Activated T-helper 2 cell treated with anti-CD3 and anti-CD28 coated beads, Interferon-gamma antibody, Interleukin-2, Interleukin-4, amounts not matched to agents 10 μg/mL and 5 μg/mL and 100 μg/mL, durations not matched to agents 14 hours and 24 hours and 36 hours (primary cell): ENCODE measurements at places on chromosomes 4 and X. TPM values are rescaled to one million over a fixed set of nuclear protein-coding genes. Genes with fewer than 3 reads are reported as not detected.
A peak's percentile ranks its signal among the peaks of the same experiment; 100 is the strongest.

Gene GAGE13
- not detected in 2 replicates for total RNA-seq

DNA sequence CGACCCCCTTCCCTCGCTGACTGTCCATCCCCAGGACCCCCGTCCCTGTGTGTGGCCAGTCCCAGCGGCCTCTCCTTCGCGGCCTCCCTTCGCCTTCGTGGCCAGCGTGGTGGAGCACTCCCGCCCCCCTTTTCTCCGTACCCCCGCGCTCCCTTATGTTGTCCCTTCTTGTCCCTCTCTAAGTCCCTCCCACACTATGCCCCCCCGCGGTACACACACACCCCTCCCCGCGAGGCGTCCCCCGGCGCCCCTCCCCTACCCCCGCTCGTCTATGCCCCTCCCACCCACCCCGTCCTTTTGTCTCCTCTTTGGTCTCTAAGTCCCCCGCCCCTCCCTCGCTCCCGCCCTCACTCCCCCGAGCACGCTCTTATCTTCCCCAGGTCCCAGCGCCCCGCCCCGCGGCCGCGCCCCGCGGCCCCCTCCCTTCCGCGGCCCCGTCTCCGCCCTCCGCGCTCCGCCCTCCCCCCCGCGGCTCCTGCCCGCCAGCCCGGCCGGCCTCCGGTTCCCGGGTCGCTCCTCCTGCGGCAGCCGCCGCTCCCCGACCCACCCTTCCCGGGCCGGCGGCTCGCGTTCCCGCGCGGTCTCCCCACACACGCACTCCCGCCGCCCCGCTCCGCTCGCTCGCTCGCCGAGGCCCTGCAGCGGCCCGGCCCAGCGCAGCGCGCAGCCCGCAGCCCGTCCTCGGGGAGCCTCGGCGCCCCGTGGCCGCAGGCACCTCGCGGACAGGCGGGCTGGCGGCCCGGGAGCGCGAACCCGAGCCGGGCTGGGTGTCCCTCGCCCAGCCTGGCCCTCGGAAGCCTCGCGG is 26.3 kb downstream of the UTP14A start:
- H3K4me3 ChIP-seq, result peak overlapping the region; percentile 72
- peaks cover 3% of the 10 kb centered on the region for H3K4me1 ChIP-seq
- DNase-seq, result peak; percentile 68
- peak overlapping the region; percentile 33 for H3K27ac ChIP-seq

DNA sequence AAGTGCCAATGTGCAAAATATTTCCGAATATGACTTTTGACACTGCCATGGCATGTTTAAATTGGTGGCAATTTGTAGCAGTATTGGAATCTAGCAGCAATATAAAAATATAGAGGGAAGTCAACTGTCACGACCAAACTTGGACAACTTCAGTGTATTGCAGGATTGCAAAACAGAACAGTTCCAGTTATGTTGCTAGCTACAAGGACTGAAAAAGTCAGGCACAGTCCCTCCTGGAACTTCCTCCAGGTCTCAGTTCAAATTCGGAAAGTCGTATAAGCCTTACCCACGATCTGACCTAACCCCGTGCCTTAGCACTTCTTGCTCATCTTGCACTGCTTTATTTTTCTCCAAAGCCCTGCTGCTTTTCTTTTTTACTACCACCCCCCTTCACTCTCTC is 390.0 kb upstream of the GALNT7 start:
- no peaks in the 10 kb centered on the region for H3K27me3 ChIP-seq
- no peaks in the 10 kb centered on the region for H3K36me3 ChIP-seq
- no peak overlapping the region for H3K27ac ChIP-seq
- no peak overlapping the region for H3K4me3 ChIP-seq

GRCh38 chrX:70907900-70908299 is 611 bp downstream of the TEX11 start:
- H3K27me3 ChIP-seq, result no peaks in the 10 kb centered on the region
- no peaks in the 10 kb centered on the region for H3K36me3 ChIP-seq
- H3K4me3 ChIP-seq, result no peak overlapping the region
- DNase-seq, result no peak
- H3K4me1 ChIP-seq, result no peaks in the 10 kb centered on the region

DNA sequence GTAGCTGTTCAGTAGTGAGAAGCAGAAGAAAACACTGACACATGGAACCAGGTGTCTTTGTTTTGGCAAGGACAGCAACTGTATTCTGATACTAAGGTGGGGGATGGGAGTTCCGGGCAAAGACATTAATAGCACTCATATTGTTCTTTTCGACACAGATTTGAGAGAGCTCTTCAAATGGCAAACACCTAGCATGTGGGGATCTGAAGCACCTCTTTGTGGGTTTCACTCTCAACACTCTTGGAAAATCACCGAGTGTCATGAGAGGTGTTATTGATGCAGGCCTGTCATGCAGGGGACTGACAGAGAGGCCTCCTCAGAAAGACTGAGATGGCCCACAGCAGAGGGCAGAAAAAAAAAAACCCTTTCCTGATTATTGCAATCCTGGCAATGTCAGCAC is 228.4 kb upstream of the VCX start:
- H3K27ac ChIP-seq, result no peak overlapping the region
- H3K27me3 ChIP-seq, result no peaks in the 10 kb centered on the region
- H3K4me3 ChIP-seq, result no peak overlapping the region
- H3K4me1 ChIP-seq, result no peaks in the 10 kb centered on the region
- DNase-seq, result no peak

DNA sequence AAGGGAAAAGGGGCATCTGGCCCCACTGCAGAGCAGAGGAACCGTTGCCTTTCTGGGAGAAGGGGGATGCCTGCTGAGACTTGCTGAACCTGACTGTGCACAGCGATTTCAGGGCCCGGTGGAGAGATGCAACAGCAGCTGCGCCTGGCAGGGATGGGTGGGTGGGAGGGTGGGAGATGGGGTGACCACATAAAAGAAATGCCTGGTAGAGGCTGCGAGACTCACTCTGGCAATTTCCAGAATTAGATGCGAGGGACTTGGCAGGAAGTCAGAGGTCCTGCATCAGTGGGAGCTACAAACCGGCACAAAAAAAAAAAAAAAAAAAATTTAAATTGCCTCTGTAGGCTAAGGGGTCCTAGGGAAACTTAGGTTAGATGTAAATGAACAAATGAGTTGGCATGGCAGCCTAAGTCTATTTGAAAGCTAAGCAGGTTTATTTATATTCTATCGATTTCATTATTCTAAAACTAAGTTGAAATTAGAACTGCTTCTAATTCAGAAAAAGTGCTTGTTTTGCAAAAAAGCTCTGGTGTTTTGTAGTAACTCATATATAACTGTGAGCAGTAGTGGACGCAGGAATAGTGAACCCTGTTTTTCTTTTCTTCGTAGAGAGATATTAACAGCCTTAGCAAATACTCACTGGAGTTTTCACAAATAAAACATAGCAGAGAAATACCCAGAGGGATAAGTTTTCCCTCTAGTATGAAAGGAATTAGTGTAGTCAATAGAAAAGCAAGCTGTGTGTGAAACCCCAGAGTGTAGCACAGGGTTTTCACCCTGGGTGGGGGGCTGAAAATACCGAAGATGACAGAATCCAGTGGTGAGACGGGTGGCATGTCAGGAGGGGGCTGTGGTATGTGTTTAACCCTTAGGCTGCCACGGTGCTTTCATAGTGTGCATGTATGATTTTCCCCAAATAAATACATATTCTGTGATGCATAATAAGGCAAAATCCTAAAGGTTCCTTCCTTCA is 130.1 kb downstream of the EGF start:
- H3K4me3 ChIP-seq, result no peak overlapping the region
- no peak overlapping the region for H3K27ac ChIP-seq
- H3K4me1 ChIP-seq, result peaks cover 2% of the 10 kb centered on the region
- H3K36me3 ChIP-seq, result no peaks in the 10 kb centered on the region
- H3K27me3 ChIP-seq, result peaks cover 21% of the 10 kb centered on the region
- no peak for DNase-seq

Gene OPN1MW2
- total RNA-seq, result not detected in 2 replicates

DNA sequence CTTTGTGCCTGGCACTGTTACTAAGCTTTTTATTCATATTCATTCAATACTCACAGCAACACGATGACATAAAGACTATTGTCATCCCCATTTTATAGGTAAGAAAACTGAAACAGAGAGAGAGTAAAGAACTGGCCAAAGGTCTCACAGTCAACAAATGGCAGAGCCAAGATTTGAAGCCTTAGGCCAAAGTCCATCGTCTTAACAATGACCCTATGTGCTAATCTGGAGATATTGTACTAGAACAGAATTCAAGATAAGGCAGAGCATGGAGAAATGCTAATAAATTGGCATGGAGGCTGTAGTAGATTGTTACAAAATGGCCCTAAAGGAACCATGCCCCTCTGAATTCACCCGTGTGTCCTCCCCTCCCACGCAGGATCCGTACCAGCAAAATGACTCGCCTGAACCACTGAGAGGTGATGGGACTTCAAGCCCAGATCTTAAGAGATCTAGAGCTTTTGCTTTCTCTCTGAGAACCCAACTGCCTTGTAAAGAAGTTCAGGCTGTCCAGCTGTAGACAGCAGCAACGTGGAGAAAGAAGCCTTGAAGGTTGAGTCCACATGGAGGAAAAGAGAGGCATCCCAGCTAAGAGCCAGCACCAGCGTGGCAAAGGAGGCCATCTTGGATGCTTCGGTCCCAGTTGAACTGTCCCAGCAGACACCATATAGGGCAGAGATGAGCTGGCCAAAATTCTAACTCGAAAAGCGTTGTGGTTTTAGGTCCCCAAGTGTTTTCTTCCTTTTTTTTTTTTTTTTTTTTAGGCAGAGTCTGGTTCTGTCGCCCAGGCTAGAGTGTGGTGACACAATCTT is 52.8 kb upstream of the RBM47 start:
- no peaks in the 10 kb centered on the region for H3K27me3 ChIP-seq
- peaks cover 34% of the 10 kb centered on the region for H3K4me1 ChIP-seq
- peak overlapping the region; percentile 54 for H3K4me3 ChIP-seq
- H3K27ac ChIP-seq, result peak overlapping the region; percentile 97
- H3K36me3 ChIP-seq, result peaks cover 6% of the 10 kb centered on the region
- no peak for DNase-seq

Gene CORIN
- 0.30 and 0.32 TPM in 2 replicates for total RNA-seq

Gene CLDN2
- total RNA-seq, result not detected in 2 replicates

DNA sequence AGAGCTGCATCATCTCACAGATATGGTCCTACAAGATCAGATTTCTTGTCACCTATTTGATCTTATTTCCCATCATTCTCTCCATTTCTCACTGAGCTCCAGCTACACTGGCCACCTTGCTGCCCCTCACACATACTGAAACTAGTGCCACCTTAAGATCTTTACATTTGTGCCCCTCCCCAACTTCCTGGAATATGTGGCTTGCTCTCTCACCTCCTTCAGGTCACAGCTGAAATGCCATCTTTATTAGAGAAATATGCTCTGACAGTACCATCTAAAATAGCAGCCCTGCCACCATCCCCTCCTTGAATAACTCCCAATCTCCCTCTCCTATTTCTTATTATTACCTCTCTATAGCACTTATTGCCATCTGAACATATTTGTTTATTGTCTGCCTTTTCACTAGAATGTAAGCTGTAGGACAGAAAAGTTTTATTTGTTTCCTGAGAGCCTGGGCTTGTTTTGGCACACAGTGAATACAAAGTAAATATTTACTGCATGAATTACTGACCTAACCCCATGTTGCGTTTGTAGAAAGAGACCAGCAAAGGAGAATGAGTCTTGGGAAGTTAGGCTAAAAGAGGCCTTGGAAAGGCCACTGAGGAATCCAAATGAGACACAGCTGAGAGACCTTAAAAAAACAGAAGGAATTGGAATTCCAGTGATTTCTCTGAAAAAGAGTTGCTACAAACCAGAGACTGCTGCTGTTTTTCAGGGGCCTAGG is 22.7 kb downstream of the DYNLT3 start:
- H3K27me3 ChIP-seq, result no peaks in the 10 kb centered on the region
- H3K4me3 ChIP-seq, result no peak overlapping the region
- DNase-seq, result no peak
- no peaks in the 10 kb centered on the region for H3K36me3 ChIP-seq
- peaks cover 18% of the 10 kb centered on the region for H3K4me1 ChIP-seq

GRCh38 chr4:168857009-168857408 is 153.0 kb downstream of the CBR4 start:
- H3K4me1 ChIP-seq, result peaks cover 53% of the 10 kb centered on the region
- H3K27ac ChIP-seq, result no peak overlapping the region
- no peaks in the 10 kb centered on the region for H3K27me3 ChIP-seq
- DNase-seq, result no peak
